ENCODE measurements at places on chromosomes 3 and 15.

DNA sequence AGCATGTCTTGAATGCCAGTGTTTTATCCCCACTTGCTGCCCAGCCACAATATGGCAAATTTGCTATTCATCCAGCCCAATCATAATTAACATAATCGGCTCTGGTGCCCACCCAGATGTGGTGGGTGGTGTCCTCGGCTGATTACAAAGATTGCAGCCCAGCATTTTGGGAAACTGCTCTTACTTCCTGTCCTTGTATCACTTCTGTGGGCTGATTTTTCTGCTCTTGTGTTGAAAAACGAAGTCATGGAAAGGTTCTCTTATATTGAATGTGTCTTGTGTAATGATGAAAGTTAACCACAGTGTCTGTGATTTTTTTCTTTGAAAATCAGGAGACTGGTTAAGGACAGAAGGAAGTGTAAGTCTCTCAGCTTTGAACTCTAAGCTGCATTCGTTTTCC lies 141.7 kb downstream of the CACNA2D3 start:
- ATAC-seq = no peak

- ATAC-seq = no peak
These were observed 69.8 kb downstream of the CPN2 start for GRCh38 chr3:194281306-194281705.

- ATAC-seq = no peak
These were observed 35.6 kb upstream of the SLC6A1 start for GRCh38 chr3:10956986-10957385.

- no peak for ATAC-seq
These were observed 136.0 kb downstream of the KCNMB2 start for GRCh38 chr3:178672275-178672674.

- no peak for ATAC-seq
These were observed 333.0 kb downstream of the NSUN3 start for GRCh38 chr3:94395851-94396250.

GRCh38 chr3:177071496-177072156 lies 125.7 kb downstream of the TBL1XR1 start:
- no peak for ATAC-seq

- no peak for ATAC-seq
These were observed 284.4 kb downstream of the KCNH8 start for GRCh38 chr3:19432669-19433068.

DNA sequence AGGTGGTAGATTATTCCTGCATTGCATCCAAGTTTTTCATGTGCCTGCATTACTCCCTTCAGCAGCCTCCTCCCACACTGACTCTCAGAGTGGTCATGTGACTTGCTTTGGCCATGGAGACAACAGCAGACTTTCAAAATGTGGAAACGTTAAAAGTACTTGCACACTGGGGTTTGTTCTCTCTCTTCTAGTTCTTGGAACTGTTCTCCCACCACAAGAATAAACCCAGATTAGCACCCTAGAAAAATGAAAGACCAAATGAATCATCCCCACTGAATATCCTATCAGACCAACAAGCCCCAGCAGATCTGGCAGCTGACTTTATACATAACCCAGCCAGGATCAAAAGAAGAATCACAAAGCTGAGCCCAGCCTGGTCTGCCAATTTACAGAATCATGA lies 398.5 kb downstream of the VPS13C start:
- ATAC-seq = no peak

DNA sequence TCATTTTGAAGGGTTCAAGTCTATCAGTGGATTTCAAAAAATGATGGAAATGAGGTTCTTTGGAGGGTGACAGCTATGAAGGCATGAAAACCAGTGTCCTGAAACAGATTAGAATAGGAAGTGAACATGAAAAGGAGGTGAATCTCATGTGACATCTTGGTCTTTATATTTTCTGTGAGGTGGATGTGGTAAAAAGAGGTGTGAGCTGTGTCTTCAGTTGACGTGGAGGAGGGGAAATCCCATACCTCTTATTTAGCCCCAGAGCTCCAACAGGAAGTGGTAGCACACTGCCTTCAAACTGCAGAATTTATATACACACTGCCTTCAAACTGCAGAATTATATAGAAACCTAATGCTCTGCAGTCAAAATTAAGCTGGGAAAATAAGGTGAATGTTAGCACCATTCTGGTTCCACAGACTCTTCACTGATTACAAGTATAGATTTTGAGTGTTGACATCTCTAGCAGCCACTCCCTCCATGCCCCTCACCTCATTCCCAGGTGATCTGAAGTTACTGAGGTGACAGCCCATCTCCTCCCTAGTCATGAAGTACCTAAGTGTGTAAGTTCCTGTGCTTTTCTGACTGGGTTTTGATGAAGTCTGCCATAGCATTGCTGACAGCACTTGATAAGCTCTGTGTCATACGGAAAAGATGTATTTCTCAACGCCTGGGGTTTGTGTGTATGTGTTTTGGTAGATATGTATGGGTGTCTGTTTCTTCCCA lies 2.7 kb downstream of the RAB8B start:
- ATAC-seq = peak; percentile 62

DNA sequence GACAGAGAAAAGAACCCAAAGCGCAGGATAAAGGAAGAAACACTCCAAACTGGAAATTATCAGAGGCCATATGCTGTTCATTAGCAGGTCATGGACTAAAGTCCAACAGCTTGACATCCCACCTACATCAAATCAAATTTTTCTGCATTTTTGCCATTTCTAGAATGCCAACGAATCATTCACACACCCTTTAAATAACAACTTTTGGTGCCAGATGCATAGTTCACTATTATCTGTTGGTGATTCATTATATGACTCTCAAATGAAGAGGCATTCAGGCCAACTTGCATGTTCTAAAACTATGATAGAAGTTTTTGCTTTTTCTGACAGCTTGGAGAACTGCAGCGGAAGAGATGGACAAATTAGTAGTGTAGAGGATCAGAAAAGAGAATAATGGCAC lies 529.8 kb upstream of the NAALADL2 start:
- no peak for ATAC-seq
